Mesothelial cell of epicardium (in vitro differentiated cells): ENCODE measurements at places on chromosomes 3 and 15.

- no peak for DNase-seq
- no peaks in the 10 kb centered on the region for H3K27me3 ChIP-seq
- no peak overlapping the region for H3K27ac ChIP-seq
- no peak overlapping the region for H3K4me3 ChIP-seq
- H3K4me1 ChIP-seq, result peaks cover 18% of the 10 kb centered on the region
- H3K36me3 ChIP-seq, result no peaks in the 10 kb centered on the region
Measured at GRCh38 chr15:39145854-39146625, 434.8 kb upstream of the THBS1 start.

- no peaks in the 10 kb centered on the region for H3K27me3 ChIP-seq
- H3K36me3 ChIP-seq, result no peaks in the 10 kb centered on the region
- peaks cover 14% of the 10 kb centered on the region for H3K4me1 ChIP-seq
- no peak for DNase-seq
Measured at GRCh38 chr3:177287231-177287630, 89.9 kb upstream of the TBL1XR1 start.

- no peaks in the 10 kb centered on the region for H3K27me3 ChIP-seq
- H3K27ac ChIP-seq, result no peak overlapping the region
- H3K4me1 ChIP-seq, result no peaks in the 10 kb centered on the region
- H3K4me3 ChIP-seq, result no peak overlapping the region
- no peaks in the 10 kb centered on the region for H3K36me3 ChIP-seq
- no peak for DNase-seq
Measured at GRCh38 chr3:31861826-31862225, 119.2 kb downstream of the OSBPL10 start.

GRCh38 chr3:29514912-29515311 lies 234.0 kb downstream of the RBMS3 start:
- H3K4me3 ChIP-seq, result no peak overlapping the region
- H3K27me3 ChIP-seq, result no peaks in the 10 kb centered on the region
- H3K27ac ChIP-seq, result no peak overlapping the region
- DNase-seq, result no peak
